ENCODE measurements at places on chromosomes 6 and 20.

DNA sequence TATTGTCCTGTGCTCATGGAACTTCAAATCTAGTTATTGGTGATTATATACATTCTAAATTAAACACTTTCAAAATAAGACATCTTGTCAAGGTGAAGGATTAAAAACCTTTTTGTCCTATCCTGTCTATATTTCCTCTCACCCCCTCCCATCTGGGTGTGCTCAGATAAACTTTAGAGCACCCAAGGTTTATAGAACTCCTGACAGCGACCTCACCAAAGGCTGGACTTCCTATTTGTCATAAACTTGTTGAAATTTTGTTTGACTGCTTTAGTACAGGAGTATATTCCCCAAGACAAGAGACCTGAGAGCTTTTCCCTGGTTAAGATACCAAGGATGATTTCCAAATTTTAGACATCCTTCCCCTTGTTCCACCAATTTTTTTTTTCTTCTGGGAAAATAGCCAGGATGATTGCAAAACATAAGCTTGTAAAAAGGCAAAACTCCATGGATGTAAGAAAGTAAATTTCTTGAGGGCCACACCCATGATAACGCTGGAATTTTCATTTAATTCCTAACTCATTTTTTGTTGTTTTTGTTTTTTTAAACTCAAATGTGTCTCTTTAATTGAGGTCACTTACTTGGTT, 33.0 kb downstream of the CARMIL1 start:
- no peak for DNase-seq

DNA sequence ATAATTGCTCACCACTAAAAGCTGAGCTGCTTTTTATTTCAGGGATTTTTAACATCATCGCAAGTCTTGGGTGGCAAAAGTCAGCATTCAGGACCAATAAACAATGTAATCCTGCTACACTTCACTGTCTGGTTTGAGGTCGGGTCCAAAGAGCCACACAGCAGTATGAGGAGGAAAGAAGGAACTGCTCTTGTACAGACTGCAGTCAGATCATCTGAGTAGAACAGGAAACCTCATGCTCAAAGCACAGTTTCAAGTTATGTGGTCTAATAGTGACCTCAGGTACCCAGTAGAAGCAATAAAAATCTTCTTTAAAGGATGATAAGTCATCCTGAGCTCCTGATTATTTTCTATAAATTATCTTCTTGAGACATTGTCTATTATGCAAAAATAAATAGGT, 211.4 kb downstream of the FUT9 start:
- DNase-seq = no peak

DNA sequence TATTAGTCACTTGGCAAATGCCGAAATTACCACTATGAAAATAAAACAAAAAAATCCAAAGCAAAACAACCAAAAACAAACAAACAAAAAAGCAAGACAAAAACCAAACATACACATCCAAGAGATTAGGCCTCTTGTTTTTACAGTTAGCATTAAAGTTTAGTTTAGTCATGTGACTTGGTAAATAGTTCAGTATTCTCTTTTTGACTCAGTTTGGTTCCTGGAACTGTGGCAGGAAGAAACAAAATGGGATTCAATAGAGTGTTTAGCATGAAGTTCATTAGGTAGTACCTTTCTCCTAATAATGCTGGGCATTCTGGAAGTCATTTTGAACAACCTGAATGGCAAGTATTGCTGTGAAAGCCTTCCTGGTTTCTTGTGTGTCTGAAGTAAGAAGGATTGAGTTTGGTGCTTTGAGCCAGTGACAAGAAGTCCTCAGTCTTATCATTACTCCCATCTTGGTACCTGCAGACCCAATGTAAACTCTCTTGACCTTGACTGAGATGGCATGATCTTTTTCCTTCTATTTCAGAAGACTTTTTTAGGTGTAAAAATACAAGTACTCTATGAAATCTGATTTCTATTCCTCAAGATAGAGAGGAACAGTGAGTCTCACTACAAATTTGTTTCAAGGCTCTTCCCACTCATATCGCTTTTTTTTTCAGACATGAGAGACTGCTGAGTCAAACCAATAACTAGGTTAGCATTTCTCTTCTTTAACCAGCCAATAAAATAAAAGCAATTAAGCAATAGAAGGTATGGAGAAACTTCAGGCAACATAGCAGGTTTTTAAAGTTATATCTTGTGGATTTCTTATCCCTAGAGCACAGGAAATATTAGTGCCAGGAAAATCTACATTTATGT, 223.6 kb upstream of the PREP start:
- no peak for DNase-seq

DNA sequence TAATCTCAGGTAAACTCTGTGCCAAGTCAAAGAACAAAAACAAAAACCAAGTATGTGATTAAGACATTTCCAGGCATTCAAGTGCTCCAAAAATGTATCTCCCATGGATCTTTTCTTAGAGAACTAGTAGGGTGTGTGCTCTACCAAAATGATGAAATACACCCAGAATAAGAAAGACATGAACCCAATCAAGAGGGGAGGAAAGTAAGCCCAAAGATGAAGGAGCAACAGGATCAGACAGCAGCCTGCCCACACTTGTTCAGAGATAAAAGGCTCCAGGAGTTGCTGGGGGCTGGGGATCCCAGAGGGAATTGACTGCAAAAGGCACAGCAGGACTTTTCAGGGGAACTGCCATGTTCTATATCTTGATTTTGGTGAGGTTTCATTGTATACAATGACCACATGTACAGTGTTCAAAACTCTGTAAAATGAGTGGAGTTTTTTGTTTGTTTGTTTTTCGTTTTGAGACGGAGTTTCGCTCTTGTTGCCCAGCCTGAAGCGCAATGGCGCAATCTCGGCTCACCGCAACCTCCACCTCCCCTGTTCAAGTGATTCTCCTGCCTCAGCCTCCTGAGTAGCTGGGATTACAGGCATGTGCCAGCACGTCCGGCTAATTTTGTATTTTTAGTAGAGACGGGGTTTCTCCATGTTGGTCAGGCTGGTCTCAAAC, 24.4 kb downstream of the GCM1 start:
- DNase-seq = no peak

DNA sequence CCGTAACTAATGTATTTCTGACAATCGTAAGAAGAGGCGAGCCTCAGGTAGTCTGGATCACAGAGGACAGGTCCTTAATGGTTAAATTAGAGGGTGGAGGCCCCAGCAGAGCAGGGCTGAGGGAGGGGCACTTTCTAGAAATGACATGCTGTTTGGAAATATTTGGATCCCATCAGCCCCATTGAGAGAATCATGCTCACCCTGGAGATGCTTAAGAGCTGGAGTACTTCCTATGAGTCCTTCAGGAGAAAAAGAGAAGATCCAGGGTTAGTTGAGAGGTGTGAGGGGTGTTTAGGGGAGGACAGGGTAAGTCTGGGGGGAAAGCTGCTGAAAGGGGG, 123.0 kb downstream of the TCP11 start:
- no peak for DNase-seq

DNA sequence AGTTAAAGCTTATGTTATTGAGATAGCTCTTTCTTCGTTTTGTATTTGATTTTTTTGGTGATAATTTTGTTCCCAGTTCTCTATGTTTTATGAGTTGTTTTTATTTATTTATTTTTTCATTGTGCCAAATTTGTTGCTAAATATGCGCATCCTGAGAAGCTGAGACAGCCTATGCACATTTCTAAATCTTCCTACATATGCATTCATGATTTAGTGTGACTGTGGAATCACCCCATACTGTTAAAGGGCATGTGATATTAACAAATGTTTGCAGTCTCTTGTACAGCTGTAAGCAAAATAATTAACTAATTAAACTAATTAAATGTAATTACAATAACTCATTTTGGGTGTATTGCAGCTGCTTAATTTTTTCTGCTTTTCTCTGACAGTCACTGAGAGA, 10.4 kb downstream of the TFAP2B start:
- DNase-seq = peak; percentile 8

DNA sequence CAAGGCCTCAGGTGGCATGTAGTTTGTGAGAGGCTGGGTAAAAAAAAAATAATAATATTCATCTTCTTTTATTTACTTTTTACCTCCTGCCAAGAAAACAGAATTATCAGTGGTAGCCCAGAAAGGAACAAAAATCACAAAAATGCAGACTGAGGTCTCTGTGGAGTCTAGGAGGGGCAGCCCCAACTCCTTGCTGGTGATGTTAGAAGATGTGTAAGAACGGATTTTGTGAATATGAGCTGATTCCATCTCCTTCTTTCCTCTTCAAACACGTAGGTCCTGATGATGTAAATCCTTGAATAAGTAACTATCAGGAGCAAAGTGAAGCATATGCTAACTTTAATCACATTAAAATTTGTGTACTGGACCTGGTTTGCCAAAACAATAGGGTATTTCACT, 226.8 kb downstream of the EYA4 start:
- DNase-seq = no peak

DNA sequence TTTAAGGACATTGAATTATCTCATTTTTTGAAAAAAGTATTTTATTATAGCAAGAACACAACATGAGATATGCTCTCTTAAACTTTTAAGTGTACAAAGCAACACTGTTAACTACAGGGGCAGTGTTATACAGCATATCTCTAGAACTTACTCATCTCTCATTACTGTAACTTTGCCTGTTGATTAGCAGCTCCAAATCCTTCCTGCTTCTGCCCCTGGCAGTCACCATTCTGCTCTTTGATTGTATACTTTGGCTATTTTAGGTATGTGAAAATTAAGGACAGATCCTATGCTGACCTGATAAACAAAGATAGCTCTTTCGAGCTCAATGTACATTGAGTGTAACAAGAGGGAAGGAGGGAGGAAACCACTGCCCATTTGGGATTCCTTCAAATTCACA, 1349.8 kb upstream of the GJE1 start:
- no peak for DNase-seq

DNA sequence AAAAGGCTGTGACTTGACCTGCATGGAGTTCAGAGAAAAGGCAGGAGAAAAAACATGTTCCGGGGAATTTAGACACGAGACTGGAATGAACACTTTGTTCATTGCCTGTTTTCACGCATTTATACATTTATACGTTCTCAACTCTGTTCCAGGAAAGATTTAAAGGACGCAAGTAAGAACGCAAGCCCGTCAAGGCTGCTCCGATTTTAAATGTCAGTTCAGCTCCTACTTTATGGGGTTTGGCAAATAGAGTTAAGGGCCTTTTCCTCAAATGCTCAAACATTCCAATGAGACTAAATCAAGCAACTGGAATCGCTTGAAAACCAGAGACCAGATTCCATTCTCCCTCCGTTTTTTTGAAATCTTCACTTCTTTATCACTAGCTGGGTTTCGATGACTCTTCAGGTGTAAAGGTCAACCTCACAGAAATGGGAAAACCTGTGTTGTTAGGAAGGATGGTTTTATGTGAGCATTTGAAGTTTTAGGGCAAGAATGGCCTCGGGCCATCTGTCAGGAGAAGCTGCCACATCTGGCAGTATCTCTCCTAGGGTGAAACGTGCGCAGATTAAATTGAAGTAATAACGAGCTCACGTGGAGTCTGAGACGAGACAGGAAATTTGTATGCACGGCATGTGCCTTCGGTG, 24.9 kb downstream of the TTLL2 start:
- DNase-seq = no peak

DNA sequence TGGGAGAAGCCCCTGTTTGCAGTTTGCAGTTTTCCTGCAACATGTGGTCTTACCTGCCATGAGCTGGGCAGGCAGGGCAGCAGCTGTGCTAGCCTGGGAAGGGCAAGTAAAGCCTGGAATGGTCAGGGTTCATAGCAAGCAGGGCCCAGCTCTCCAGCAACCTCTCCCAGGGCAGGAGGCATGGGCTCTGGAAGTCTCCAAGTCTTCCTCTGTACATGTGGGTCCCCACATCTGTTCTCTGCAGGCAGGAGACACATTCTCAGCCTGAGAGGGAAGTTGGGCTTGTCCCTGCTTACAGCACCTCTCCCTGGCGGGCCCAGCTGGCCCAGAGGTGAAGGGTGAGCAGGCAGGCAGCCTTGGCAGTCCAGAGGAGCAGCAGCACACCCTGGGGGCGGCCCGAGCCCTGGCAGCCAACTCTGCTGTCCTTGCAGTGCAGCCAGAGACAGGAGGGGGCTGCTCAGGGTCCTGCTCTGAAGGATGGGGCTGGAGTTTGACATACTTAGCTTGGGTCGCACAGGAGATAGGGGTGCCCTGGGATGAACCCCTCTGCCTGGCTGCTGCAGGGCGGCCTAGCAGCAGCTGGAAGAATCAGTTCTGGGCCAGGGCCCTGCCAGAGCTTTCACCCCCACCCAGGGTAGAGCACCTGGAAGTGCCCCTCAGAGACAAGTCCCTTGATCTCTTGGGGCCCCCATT, 176.0 kb downstream of the MRPL14 start:
- peak; percentile 15 for DNase-seq

DNA sequence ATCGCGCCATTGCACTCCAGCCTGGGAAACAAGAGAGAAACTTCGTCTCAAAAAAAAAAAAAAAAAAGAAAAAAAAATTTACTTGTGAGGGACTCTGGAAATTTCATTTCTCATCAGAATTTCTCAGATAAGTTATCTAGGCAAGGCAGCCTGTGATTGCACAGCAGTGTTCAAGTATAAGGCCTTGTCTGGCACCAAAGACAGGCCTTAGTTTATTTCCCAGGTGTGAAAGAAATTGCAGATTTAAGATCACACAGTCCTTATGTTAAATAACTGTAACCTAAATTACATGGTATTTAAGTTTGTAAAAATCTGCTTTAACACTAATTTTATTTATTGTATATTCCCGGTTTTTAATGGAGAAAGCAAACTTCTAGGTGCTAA, 34.8 kb downstream of the HFE start:
- no peak for DNase-seq

GRCh38 chr20:57473246-57474048, 51.5 kb downstream of the CTCFL start:
- DNase-seq = no peak

DNA sequence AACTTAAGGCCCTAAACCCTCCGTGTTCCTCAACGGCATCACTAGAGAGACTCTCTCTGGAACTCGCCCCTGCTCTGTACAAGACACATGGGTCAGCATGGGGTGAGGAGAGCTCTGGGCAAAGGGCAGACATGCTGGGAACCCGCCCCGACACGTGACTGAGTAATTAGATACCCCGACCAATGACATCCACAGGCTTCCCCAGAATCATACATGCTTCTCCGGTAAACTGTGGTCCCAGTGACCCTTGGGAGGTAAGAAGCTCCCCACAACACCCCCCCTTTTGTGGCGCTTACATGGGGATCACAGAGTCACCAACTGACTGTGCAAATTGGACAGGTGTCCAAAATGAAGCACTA, 31.7 kb upstream of the RPS6KA2 start:
- no peak for DNase-seq

All from NCI-H1930 (cell line).